Chondrocyte (in vitro differentiated cells): ENCODE measurements at places on chromosomes 1 and 21. TPM values are rescaled to one million over a fixed set of nuclear protein-coding genes. Genes with fewer than 3 reads are reported as not detected.

GRCh38 chr1:94729267-94729666 is 90.9 kb upstream of the SLC44A3 start:
- no peak overlapping the region for H3K4me3 ChIP-seq
- no peaks in the 10 kb centered on the region for H3K27me3 ChIP-seq
- DNase-seq: no peak
- H3K4me1 ChIP-seq: peaks cover 44% of the 10 kb centered on the region
- peak overlapping the region; percentile 12 for H3K27ac ChIP-seq
- no peaks in the 10 kb centered on the region for H3K36me3 ChIP-seq

DNA sequence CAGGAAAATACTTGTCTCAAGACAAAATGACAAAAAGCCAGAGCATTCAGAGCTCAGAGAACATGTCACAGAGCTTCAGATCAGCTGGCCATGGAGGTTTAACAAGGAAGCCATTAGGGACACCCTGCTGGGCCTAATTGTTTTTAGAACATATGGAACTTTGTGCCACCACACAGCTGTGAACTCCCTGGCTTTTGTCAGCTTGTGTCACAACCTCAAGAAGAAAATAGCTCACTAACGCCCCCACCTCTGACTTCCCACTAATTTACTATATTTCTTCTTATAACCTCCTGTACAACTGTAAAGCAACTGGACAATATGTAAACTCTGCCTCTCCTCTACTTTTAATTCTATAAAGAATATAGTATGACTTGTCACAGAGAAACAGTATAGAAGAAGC is 21.0 kb upstream of the TDRD10 start:
- no peak overlapping the region for H3K4me3 ChIP-seq
- H3K27me3 ChIP-seq: no peaks in the 10 kb centered on the region
- H3K36me3 ChIP-seq: no peaks in the 10 kb centered on the region
- no peak overlapping the region for H3K27ac ChIP-seq

DNA sequence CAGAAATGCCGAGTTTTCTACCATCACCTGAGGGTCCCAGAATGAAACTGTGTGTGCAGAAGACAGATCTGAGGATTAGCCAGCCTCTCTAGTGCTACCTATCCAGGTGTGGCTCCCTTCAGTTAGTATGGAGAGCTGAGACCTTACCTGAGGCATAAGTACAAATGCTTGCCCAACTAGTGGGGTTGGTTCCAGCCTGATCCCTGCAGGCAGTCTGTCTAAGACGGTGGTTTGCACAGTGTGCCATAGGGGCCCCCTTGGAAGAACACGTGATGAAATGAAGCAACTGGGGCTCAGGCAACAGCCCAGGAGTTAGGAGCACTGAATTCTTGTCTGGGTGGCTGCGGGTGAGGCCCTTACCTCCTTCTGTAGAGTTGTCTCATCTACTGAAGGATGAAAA is 15.6 kb downstream of the S100A7A start:
- no peak overlapping the region for H3K4me3 ChIP-seq
- H3K27ac ChIP-seq: no peak overlapping the region
- H3K36me3 ChIP-seq: no peaks in the 10 kb centered on the region
- H3K27me3 ChIP-seq: peaks cover 19% of the 10 kb centered on the region

Gene YARS1
- 52.2 to 160 TPM (median 147 TPM) in 3 replicates for total RNA-seq

DNA sequence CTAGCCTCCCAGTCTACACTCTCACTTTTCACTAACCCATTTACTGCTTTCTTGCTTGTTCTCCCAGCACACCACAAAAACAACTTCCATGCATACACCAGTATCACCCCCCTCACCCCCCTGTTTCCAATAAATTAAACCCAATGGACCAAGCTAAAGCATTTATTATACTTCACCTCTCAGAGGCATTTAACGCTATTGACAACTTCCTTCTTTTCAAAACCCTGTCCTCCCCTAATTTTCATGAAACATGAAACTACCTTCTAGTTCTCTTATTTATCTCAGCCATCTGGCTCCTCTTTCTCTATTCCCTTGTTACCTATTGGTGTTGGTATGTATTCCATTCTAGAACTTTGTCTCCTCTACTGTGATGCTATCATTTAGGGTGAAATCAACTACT is 32.3 kb downstream of the PTPRC start:
- no peak overlapping the region for H3K4me3 ChIP-seq
- H3K27me3 ChIP-seq: no peaks in the 10 kb centered on the region
- no peaks in the 10 kb centered on the region for H3K36me3 ChIP-seq

DNA sequence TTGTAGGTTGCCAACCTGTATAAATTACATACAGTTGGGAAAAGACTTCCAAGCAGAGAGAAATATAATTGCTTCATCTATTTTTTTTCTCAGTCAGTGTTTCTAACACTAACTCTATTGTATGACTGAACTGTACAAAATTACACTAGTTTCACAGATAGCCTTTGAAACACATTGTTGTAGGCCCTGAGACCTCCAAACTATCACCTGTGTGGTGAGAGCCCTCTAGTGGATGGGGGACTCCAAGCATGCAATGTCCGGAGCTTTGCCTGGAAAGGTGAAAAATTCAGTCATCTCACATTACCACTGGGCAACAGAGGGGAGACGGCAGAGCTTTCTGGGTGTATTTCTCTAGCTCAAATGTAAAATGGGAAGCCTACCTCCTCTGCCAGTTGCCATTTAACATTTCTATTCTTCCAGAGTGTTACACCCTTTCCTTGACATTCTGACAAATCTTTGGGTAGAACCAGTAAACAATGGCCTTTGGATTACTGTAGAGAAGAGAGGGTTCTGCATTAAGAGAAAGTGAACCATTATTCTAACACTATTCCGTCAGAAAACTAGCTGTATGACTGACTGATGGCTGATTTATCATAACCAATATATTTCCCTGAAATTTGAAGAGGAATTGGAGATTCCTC is 212.2 kb downstream of the LYPLAL1 start:
- H3K27ac ChIP-seq: no peak overlapping the region
- H3K36me3 ChIP-seq: no peaks in the 10 kb centered on the region
- H3K27me3 ChIP-seq: no peaks in the 10 kb centered on the region

- no peak overlapping the region for H3K27ac ChIP-seq
- DNase-seq: no peak
- H3K36me3 ChIP-seq: no peaks in the 10 kb centered on the region
Measured at GRCh38 chr1:24714859-24715520, 30.3 kb upstream of the CLIC4 start.

DNA sequence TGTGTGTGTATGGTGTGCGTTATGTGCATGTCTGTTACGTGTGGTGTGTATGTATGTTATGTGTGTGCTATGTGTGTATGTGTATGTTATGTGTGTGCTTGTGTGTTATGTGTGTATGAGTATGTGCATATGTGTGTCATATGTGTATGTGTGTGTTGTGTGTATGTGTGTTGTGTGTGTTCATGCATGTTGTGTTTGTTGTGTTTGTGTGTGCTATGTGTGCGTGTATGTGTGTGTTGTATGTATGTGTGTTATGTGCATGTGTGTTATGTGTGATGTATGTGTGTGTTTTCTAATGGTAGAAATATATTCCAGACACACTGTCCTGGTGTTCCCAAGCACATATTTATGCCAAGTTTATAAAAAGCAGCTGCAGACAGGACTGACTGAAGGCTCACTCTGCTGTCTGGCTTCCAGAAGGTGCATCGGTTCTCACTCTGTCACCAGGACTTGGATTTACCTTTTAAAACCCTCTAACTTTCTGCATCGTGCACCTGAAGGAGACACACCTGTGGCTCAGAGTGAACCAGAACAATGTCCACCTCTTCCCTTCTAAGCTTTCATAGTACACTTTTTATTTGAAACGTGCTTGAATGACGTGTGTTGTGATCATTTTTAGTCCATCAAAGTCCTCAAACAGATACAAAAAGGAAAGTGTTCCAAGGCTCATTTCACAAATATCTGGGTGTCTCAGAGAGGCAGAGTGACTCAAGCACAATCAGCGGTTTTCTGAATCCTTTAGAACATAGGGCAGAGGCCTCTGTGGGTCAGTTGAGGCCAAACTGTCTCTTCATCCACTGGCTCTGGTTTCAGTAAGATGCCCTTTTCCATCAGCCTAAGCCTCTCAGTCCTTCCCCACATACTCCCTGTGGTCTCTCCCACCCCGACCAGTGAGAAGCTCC is 49.9 kb downstream of the TOMM20 start:
- no peak for DNase-seq
- no peaks in the 10 kb centered on the region for H3K27me3 ChIP-seq
- H3K4me1 ChIP-seq: peaks cover 41% of the 10 kb centered on the region
- no peak overlapping the region for H3K4me3 ChIP-seq

Gene MYBPHL
- not detected in 3 replicates for total RNA-seq

Gene RPE65
- not detected in 3 replicates for total RNA-seq

DNA sequence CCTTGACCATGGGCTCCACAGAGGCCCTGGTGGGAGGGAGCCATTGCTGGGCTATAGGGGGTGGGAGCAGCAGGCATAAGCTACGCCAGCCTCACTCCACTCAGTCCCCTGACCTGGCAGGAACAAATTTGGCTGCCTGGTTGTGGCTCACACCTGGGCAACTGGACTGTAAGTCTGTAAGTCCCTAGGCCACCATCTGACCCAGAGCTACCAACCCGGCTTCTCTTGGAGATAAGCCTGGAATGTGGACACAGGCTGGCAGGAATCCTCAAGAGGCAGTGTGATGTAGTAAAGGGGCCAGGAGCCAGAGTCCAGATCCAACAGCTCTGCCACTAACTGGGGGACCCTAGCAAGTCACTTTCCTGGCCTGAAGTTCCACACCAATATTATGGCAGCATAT is 11.4 kb downstream of the NCF2 start:
- no peak overlapping the region for H3K4me3 ChIP-seq
- no peaks in the 10 kb centered on the region for H3K27me3 ChIP-seq
- no peaks in the 10 kb centered on the region for H3K36me3 ChIP-seq
- H3K27ac ChIP-seq: no peak overlapping the region
- H3K4me1 ChIP-seq: peaks cover 26% of the 10 kb centered on the region

DNA sequence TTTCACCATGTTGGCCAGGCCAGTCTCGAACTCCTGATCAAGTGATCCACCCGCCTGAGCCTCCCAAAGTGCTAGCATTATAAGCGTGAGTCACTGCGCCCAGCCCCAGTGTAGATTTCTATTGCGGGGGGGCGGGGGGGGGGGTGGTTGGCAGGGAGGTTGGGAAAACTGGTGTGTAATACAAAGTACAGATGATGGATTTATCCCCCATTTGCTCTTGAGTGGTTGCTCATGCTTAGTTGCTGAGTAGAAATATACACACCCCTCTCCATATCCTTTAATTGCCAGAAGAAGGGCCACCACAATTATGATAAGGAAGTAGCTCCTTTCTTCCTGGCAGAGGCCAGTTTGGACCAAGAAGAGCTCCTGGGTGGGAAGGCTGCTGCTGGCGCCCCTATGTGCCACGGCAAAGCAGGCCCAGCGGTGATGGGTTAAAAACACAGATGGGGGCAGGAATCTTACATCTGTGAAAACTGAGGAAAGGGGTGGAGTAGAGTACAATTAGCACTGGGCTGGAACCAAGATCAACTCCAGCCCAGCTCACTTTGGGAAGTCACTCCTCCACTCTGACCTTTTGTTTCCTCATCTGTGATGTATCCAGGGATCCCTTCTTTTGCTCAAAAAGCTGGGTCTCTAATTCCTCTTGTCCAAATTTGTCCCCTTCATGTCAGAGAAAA is 55.2 kb downstream of the MRPL37 start:
- peaks cover 36% of the 10 kb centered on the region for H3K4me1 ChIP-seq
- H3K4me3 ChIP-seq: no peak overlapping the region
- H3K27me3 ChIP-seq: no peaks in the 10 kb centered on the region
- DNase-seq: no peak
- no peak overlapping the region for H3K27ac ChIP-seq
- no peaks in the 10 kb centered on the region for H3K36me3 ChIP-seq

- no peaks in the 10 kb centered on the region for H3K36me3 ChIP-seq
- H3K4me1 ChIP-seq: peaks cover 24% of the 10 kb centered on the region
- H3K27ac ChIP-seq: no peak overlapping the region
- H3K4me3 ChIP-seq: peak overlapping the region; percentile 92
- H3K27me3 ChIP-seq: no peaks in the 10 kb centered on the region
Measured at GRCh38 chr1:241849345-241849695, 1.3 kb downstream of the EXO1 start.

- H3K36me3 ChIP-seq: no peaks in the 10 kb centered on the region
- no peak overlapping the region for H3K27ac ChIP-seq
Measured at GRCh38 chr1:70896224-70896623, 151.4 kb downstream of the PTGER3 start.

GRCh38 chr1:242139442-242139841 is 140.5 kb upstream of the MAP1LC3C start:
- H3K27ac ChIP-seq: no peak overlapping the region
- no peaks in the 10 kb centered on the region for H3K4me1 ChIP-seq
- H3K4me3 ChIP-seq: no peak overlapping the region
- DNase-seq: no peak

- H3K27ac ChIP-seq: no peak overlapping the region
- DNase-seq: no peak
- H3K4me3 ChIP-seq: no peak overlapping the region
- H3K36me3 ChIP-seq: peaks cover 10% of the 10 kb centered on the region
- H3K27me3 ChIP-seq: no peaks in the 10 kb centered on the region
- peaks cover 15% of the 10 kb centered on the region for H3K4me1 ChIP-seq
Measured at GRCh38 chr1:26844424-26845196, 18.1 kb downstream of the ZDHHC18 start.

- H3K36me3 ChIP-seq: no peaks in the 10 kb centered on the region
- H3K4me3 ChIP-seq: no peak overlapping the region
- H3K4me1 ChIP-seq: peaks cover 8% of the 10 kb centered on the region
- H3K27me3 ChIP-seq: peaks cover 11% of the 10 kb centered on the region
Measured at GRCh38 chr1:15289251-15289651, 42.2 kb downstream of the FHAD1 start.

DNA sequence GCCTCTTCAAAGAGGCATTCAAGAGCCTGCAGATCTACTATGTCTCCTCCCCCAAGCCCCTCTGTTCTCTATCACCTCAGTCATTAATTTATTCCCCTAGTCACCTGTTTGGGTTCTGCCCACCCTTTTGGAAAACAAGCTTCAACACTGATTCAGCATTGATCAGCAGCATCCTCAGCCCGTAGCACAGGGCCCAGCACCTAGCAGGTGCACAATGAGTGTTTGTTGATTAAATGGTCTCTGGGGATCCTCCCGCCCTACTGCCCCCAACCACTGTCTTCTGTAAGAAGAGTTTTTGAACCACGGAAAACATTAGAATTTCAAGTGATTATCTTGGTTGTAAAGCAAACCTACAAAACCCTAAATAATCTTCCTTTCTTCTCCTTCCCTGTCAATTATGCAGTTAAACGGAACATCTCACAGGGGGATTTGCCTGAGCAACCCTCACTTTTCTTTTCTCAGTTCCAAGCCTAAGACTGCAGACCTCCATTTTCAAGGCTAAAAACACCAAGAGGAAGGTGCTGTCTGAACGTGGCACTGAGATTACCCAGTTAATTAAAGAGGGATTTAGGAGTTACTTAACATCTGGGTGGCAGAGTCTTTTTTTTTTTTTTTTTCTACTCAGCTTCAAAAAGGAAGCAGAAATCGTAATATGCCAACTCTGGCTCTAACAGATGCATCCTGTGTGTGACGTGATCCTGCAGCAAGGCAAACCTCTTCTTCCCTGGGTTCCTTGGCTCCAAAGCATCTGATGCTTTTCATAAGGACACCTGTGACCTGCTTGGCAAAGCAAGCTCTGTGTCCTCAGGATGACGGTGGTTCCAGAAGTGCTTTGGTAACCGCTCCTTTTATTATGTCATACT is 163.0 kb downstream of the KAZN start:
- no peak overlapping the region for H3K4me3 ChIP-seq
- no peak overlapping the region for H3K27ac ChIP-seq
- H3K36me3 ChIP-seq: no peaks in the 10 kb centered on the region
- DNase-seq: no peak
- no peaks in the 10 kb centered on the region for H3K4me1 ChIP-seq
- peaks cover 26% of the 10 kb centered on the region for H3K27me3 ChIP-seq
